Stimulated activated CD4-positive, alpha-beta T cell treated with anti-CD3 and anti-CD28 coated beads, Interleukin-4, amount 100 ng/mL, for 48 hours (primary cell): ENCODE measurements at places on chromosomes 13 and 19.
A peak's percentile ranks its signal among the peaks of the same experiment; 100 is the strongest.

DNA sequence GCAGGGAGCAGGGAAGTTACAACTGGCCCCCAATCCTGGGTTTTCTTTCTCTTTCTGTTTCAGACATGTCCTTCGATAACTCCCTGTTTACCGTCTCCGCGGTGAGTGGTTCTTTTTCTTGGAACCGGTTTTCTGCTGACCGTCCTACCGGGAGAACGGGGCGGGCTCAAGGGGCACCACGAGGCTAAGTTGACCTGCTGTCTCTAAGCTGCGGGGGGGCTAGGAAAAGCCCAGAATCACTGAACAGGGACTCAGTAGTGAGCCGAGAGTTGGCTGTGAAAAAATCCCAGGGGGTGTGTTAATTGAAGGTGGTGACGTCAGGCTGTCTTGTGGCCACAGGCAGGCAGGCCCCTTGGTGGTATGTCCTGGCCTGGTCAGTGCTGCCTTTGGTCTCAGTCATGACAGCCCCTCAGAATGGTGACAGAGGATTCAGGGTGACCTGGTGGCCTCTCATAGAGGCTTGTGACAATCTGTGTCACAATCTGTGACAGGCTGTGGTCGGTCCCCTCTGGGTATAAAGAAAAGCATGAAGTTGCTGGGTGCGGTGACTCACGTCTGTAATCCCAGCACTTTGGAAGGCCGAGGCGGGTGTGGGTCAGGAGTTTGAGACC lies 8.1 kb upstream of the CARM1 start:
- no peak for DNase-seq

GRCh38 chr13:113887700-113888201 lies 23.9 kb upstream of the GAS6 start:
- no peak for DNase-seq

GRCh38 chr19:45952686-45953505 lies 20.8 kb downstream of the NOVA2 start:
- no peak for DNase-seq

- no peak for DNase-seq
Measured at GRCh38 chr13:87792878-87793277, 121.7 kb downstream of the SLITRK5 start.

DNA sequence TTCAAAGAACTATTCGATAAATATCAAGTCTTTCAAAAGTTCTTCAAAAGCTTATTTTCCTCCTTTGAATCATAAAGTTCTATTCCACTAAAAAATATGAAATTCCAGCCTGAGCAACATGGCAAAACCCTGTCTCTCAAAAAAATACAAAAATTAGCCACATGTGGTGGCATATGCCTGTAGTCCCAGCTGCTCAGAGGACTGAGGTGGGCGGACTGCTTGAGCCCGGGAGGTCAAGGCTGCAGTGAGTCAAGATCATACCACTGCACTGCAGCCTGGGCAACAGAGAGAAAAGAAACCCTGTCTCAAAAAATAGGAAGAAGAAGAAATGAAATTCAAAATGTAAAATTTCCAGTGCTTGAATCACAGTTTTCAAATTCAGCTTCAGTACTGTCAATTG lies 24.6 kb downstream of the CAB39L start:
- no peak for DNase-seq

DNA sequence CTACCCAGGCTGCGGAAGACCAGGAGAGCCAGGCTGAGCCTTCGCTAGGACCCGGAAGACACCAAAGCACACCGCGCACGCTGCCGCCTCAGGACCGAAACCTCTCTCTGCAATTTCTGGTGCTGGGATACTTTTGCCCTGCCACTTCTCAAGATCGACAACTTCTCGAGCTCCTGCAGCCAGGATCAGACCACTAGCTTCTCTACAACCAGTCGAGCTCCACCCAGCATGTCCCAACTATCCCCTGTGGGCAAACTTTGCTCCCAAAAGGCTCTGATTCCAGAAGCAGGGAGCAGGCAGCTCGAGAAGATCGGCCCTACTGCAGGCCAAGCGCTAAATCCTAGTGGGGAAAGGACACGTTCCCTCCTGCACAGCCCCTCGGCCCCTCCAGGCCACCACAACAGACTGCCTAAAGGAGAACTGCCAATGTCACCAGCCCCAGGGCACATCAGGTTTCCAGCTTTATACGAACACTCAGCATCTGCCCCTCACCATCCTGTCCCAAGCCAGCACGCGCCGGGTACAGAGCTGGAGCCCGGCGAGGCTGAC lies 979 bp downstream of the AKAP8 start:
- peak; percentile 49 for DNase-seq

GRCh38 chr19:18814063-18814462 lies 17.7 kb upstream of the UPF1 start:
- DNase-seq: no peak

GRCh38 chr13:111267205-111267604 lies 53.2 kb upstream of the TEX29 start:
- no peak for DNase-seq

DNA sequence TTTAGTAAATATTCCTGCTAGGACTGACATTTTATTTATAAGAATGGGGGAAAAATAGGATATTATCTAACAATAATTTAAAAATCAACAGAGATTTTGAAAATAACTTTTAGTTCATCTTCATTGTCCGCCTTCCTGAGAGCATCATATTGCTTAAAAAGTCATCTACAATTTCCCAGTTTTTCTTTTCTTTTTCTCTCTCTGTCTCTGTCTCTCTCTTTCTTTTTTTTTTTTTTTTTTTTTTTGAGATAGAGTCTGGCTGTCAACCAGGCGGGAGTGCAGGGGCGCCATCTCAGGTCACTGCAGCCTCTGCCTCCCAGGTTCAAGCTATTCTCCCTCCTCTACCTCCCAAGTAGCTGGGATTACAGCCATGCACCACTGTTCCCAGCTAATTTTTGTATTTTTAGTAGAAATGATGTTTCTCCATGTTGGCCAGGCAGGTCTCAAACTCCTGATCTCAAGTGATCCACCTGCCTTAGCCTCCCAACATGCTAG lies 276.3 kb downstream of the DACH1 start:
- DNase-seq: no peak

DNA sequence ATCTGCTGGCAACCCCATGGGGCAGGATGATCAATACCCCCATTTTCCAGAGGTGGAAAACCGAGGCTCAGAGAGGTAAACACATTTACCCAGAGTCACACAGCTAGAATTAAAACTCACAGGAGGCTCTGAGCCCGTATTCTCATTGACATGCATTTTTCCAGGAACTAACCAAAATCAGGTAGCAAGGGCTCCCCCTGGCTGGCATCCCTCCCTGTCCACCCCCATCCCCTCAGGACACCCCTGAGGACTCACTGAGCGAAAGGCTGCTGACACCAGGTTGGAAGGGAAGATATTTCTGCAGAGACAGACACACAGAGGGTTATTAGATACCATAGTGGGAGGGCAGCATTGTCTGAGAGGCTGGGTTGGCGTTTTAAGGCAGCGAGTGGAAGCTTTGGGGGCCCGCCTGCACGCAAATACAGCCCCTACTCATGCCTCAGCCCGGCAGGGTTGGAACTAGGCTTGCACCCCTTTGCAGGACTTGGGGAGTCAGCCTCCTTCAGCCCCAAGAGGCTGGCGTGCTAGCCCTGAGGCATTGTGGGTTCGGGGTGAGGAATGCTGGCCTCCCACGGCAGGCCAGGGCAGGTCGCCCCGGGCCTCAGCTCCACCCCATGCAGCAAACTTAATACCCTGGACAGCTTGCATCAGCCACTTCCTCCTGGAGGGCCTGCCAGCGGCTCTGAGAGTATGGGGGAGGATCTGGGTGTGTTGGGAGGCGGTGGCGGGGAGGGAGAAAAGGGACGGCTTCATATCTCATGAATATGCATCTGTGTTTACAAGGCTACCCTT lies 3.9 kb downstream of the SLC1A5 start:
- DNase-seq: peak; percentile 71

DNA sequence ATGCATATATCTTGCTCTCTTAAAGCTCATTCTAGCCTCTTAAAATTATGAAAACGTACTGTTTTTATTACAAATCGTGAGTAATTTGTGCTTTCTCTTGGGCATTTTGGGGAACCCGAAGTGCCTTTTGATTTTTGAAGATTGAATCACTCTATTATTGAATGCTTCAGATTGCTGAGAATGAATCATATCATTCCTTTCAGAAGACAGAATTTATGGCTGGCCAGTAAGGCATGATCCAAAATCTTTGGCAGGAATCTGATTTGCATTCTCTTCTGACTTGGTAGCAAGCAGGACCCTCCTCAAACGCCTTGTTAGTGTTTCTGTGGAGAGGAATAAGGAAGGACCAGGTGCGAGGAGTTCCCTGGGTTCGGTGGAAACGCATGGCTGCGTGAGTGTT lies 49.5 kb downstream of the STARD13 start:
- no peak for DNase-seq

- no peak for DNase-seq
Measured at GRCh38 chr13:97077341-97077740, 83.1 kb upstream of the OXGR1 start.

DNA sequence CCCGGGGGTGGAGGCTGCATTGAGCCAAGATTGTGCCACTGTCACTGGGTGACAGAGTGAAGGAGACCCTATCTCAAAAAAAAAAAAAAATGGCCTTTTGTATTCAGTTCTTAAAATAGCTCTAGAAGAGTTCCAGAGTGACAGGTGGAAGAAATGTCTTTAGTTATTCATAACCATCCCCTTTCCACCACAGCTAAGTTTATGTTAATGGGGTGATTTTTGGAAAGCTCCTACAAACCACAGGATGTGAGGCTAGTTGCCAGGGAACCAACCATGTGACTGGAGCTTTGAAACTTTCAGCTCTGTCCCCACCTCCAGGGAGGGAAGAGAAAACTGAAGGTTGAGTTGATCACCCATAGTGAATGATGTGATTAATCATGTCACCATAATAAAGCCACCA lies 6.9 kb downstream of the ZNF490 start:
- DNase-seq: peak; percentile 46
